ENCODE measurements at places on chromosomes 4 and X.

DNA sequence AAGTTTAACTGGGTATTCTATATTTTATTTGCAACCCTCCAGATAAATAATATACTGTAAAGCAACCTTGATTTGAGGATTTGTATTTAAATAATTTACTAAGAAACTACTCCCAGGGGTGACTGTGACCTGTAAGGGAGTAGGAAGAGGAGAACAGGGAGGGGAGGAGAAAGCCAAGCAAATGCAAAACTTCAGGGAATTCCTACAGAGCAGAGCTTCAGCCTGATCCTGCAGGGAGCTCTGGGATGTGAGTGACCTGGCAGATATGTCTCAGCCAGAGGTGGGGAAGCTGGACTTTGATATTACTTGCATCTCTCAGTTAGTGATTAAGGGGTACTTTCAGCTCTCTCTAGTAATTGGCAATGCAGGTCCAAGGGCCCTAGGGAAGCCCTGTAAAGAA, 302.0 kb downstream of the FRMPD4 start:
- DNase-seq, result no peak

DNA sequence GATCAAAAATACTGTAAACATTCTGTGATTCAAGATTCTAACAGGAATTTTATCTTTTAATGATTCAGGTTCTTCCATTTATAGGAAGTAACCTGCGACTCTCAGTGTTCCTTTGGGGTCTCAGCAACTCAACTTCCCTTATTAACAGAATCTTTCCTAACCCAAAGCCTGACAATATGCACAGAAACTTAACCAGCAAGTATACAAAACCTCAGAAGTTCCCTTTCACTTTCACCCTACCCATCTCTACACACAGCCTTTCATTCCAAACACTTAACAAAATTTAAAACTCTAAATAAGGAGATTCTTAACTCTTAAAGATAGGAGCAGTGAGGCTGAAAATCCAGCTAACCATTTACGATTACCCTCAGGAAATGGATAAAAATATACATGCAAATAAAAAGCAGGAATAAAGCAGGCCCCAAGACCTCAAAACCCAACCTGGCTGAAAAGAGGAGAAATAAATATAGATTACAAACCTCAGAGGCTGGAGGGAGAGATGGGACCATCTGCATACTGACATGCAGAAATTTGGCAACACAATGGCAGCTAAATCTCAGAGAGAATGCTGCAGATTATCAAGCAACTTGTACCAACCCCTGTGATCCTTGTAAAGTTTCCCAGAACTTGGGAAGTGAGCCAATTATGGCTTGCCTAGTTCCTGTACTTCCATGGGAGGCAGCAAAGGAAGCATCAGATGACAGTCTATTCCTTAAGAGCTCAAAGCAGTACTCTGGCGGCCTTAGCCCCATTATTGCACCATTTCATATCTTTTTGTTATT, 101.0 kb downstream of the ATP11C start:
- DNase-seq, result peak; percentile 4

DNA sequence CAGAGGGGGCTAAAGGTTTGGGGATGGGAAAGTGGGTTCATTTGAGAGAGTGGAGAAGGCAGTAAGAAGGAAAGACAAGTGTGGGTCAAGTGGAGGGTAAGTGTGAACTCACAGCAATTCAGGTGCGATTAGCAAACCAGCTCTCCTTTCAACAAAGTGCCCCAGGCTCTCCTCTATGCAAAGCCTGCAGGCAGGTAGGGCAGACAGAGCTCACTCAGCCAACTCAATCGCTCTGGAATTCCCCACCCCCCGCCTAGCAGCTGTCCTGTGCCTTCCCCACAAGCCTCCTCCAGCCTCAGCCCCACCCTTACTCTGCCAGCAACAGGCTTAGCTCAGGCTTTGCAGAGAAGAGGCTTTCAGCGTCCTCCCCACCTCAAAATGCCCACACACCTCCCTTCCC, 14.8 kb upstream of the MAMLD1 start:
- DNase-seq, result no peak

- DNase-seq, result no peak
These were observed 101.9 kb upstream of the SFRP2 start for GRCh38 chr4:153890761-153891160.

- no peak for DNase-seq
These were observed 76.4 kb upstream of the SHISA3 start for GRCh38 chr4:42320822-42321388.

DNA sequence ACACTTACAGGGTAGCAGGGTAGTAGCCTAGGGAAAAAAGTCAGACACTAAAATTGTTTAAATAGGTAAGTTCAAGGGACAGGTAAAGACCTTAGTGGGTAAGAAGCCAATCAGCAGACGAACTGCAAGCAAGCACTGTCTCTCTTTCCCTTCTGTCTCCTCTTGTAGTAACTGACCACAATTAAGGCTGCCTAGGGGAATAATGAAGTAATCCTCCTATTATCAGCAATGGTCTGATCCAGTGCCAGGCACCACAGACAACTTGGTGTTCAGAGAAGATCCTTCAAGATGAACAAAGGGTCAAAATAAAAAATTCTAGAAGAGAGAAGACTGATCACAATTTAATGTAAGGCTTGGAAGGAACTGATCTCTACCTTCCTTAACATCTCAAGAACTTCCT, 62.9 kb downstream of the ELOVL6 start:
- no peak for DNase-seq

DNA sequence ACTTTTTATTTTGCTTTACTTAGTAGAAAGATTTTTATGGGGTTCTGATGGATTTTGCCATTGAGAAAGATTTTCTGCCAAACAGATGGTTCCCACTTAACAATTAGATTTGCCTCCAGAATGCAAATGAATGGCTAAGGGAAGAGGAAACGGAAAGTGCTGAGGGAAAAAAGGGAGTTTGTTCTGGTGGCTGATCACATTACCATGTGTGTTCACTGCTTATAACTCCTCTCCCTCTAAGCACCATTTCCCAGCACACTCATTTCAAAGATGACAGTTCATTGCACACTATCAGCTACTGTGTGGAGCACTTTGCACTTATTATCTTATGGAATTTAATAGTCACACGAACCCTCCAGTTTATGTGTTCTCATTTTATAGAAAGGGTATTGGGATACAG, 68.0 kb upstream of the GRID2 start:
- DNase-seq, result no peak

DNA sequence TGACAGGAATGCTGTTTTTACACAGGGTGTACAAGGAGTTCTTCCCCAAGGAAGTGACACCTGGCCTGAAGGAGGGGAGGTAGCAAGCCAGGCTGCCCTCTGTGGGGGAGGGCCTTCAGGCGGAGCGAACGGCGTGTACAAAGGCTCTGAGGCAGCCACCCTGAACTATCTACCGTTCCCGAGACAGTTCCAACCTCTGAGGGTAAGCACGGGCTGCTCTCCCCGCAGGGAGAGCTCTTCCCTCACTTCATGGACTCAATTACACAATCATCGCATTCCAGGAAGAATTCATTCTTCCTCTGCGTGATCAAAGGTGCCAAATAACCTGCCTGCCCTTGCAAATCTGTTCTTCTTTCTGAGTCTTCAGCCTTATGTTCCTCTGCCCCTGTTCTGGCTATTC, 4.8 kb downstream of the ELK1 start:
- no peak for DNase-seq

- no peak for DNase-seq
These were observed 59.4 kb upstream of the MSN start for GRCh38 chrX:65608026-65608425.

- DNase-seq, result peak; percentile 48
These were observed 401 bp downstream of the SOWAHD start for GRCh38 chrX:119758731-119759247.

DNA sequence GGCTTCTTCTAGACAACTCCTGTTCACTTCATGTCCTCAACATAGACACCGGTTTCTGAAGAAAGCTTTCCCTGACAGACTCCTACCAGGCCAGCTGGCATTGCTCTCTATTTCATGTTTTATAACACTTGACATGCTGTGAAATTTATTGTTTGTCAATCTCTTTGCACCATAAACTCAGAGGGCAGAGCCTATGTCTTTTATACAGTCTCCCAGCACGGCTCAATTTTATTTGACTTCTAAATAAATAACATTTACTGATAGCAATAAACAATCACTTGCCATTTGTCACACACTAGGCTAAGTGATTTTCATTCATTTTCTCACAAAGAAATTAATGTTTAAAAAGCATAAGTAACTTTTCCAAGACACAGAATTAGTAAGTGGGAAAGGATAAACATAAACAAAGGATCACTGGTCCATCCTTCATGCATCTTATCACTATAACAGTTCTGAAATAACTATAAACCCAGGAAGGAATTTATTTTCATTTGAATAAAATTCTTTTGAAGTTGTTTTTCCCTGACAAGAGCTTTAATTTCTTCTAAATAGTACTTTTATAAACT, 577.6 kb downstream of the TECRL start:
- DNase-seq, result no peak

GRCh38 chr4:162461952-162462351, 298.2 kb upstream of the FSTL5 start:
- DNase-seq, result no peak

DNA sequence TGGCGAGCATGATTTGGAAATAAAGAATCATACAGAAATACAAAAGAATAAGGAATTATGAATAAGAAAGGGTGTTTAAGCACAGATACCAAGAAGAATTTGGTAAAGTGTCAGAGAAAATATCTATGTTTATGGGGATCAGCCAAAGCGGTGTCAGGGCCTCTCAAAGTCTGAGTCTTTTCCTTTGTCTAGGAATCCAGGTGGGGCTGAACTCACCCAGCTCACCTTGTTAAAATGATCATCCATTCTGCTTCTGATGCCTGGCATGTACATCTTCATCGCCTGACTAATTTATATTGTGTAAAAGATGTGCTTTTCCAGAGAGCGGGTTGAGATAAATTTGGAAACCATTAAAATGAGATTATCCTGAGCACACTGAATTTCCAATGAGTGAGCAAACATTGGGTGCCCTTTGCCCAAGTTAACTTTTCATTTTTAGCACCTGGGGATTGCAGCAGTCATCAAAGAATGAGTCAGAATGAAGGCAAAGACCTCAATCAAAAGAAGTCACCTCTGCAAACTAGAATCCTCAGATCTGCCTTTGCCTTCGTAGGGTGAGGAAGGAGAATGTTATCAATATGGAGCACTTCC, 141.9 kb upstream of the ANXA3 start:
- DNase-seq, result no peak

GRCh38 chr4:83677656-83678055, 141.7 kb downstream of the GPAT3 start:
- DNase-seq, result no peak

GRCh38 chrX:95728446-95728845, 956.2 kb upstream of the DIAPH2 start:
- no peak for DNase-seq

DNA sequence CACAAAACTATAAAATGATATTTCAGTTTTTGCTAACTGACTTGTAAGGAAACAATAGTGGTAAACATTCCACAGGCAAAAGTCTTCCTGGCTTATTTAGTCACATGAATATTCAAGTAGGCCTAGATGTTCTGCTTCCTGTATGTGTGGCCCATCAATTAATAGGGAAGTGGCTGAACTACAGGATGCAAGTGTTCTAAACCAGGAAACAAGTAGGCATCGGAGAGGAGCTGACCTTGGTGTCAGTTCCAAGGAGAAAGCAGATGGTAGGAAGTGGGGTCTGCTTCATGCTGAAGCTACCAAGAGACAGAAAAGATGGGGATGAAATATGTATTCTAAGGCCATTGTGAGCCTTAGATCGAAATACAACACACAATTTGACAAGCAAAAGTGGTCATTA, 149.7 kb downstream of the ANTXR2 start:
- no peak for DNase-seq
